Cerebellar cortex (tissue), 1 donor: ENCODE measurements at places on chromosomes 4 and X.

- DNase-seq, result peak; percentile 60
Measured at GRCh38 chrX:9885150-9885549, 82.0 kb upstream of the CLDN34 start.

DNA sequence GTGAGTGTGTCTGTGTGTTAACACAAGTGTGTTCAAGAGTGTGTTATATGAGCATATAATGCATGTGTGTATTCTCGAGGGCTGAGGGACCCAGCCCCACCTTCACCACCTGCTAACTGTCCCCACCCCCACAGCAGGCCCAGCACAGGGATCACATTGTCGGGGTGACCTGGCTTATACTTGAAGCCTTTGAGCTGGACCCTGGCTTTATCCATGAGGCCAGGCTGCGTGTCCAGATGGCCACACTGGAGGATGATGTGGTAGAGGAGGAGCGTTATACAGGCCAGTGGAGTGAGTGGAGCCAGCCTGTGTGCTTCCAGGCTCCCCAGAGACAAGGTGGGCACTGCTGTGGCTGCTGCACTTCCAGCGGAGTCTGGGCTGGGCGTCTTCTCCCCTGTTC lies 7.6 kb downstream of the IL9R start:
- DNase-seq, result no peak

DNA sequence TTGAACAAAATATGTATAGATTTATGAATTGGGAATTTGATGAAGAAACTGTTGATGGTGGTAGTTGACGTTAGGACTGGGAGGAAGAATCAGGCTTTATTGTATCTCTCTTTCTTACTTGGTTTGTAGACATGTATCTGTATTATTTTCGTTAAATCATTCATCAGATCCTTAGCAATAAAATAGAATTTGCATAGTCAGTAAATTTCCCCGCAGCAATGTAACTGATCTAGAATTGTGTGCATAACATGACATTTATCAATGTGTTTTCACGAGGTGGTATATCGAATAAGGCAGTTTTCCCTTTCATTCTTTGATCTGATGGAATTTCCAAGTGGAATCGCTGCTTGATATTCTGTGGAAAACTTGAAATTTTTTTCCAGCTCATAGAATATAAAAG lies 308.8 kb downstream of the SPRY1 start:
- DNase-seq, result no peak

DNA sequence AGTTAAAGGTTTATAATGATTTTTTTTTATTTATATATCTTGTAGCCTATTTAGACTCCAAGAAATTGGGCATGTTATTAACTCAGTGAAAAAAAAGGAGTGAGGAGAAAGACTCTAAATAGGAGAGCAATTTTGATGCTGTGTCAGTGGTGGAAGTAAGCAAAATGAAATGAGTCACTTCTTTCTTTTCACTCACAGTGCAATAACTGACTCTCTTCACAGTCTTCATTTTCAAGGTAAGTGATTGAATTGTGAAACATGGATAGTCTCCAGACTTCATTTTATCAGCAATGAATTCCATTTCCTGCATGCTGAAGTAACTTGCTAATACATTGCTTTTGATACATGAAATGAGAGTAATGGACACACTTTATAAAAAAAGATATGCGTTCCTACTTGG lies 2271.5 kb downstream of the PCDH7 start:
- DNase-seq, result no peak

- no peak for DNase-seq
Measured at GRCh38 chr4:134560728-134561127, 359.1 kb upstream of the PABPC4L start.

DNA sequence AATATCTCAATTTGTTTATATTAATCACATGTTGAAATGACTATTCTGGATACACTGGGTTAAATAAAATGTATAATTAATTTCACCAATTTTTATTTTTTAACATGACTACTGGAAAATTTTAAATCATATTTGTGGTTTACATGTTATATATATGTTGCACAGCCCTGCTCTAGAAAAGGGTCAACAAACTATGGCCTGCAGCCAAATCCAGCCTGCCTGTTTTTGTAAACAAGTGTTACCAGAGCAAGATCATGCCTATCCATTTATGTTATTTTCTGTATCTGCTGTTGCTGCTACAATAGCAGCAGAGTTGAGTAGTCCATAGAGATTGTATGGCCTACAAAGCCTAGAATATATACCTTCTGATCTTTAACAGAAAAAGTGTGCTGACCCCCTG lies 1.2 kb downstream of the TCEANC start:
- DNase-seq, result no peak

DNA sequence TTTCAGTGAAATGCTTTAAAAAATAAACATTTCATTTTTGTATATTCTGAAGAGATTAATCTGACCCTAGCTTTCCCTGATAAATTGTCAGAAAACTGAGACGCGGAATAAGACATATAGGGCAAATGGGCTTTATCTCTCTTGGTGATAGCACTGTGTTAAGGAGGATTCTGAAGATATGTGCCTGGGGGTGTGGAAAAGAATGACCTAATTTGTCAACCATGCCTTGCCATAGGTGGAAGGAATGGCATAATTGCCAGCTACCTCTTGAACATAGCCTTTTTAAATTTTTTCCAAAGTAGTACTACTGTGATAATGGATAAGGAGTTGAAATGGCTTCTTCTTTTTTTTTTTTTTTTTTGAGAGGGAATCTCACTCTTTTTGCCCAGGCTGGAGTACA lies 11.7 kb downstream of the JADE1 start:
- DNase-seq, result no peak

GRCh38 chrX:15864023-15864422 lies 9.4 kb upstream of the AP1S2 start:
- DNase-seq, result peak; percentile 83

DNA sequence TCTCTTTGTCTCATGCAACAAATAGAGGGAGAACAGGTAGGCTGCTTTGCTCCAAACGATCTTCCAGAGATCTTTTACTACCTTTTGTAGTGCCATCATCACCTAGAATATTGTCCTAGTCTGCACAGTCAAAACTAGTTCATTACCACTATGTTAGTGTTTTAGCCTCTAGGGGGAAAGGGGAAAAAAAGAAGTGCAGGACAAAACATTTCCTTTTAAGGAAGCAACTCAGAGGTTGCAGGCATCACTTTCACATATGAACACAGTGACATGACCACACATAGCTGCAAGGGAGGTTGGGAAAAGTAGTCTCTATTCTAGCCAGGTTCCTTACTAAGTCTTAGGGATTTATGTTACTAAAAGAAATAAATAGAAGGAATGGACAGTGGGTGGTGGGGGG lies 39.3 kb upstream of the RAP2C start:
- DNase-seq, result no peak

DNA sequence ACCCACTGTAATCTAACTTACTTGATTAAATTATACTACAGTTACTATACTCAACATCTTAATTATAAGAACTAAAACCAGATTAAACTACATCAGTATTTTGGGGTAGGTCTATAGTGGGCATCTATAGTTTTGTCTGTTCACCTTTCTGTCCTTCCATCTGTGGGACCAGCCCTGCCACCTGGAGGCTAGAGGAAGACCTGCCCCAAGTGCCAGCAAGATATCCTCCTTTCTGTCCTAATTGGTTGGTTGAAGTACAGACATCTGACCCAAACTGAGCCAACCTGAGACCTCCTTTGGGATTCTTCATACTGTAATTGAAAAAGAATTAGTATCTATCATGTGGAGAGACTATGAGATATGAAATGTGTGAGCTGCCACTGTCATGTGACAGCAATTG lies 172.2 kb upstream of the TLL1 start:
- no peak for DNase-seq

- DNase-seq, result no peak
Measured at GRCh38 chrX:29641461-29641860, 573.9 kb upstream of the MAGEB2 start.

DNA sequence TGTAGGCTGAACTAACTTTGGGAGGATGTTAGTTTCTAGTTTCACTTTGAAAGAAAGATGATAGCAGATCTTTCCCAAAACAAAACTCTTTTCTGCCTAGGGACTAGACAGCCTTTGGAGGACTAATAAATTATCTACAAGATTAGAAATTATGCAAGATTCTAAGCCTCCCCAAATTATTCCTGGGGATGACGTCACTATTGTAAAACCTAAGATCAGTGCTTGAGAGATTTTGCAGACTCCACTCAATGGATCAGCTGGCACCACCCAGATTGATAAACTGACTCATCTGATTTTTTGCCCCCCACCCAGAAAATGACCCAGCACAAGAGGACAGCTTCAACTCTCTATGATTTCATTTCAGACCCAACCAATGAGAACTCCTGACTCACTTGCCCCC lies 1057.9 kb upstream of the DIAPH2 start:
- no peak for DNase-seq

GRCh38 chrX:66021765-66022631 lies 17.9 kb downstream of the VSIG4 start:
- DNase-seq, result no peak

DNA sequence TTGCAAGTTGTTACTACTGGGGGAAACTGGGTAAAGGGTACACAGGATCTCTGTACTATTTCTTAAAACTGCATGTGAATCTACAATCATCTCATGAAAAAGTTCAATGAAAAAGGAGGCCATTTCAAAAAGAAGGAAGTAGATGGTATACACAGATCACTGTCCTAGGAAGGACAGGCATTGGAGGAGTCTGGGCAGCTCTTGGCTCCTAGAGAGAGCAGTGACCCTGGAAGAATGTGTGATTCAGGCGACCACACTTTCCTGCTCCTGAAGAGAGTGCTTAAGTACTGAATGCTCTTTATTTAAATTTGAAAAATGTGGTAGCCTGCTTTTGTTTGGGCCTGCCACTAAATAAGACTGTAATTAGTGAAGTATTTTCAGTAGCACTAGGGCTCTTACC lies 318.1 kb upstream of the CASK start:
- DNase-seq, result no peak

- DNase-seq, result no peak
Measured at GRCh38 chrX:118865231-118865630, 41.6 kb downstream of the ZCCHC12 start.

GRCh38 chrX:41558531-41558930 lies 111.4 kb downstream of the NYX start:
- DNase-seq, result peak; percentile 13

DNA sequence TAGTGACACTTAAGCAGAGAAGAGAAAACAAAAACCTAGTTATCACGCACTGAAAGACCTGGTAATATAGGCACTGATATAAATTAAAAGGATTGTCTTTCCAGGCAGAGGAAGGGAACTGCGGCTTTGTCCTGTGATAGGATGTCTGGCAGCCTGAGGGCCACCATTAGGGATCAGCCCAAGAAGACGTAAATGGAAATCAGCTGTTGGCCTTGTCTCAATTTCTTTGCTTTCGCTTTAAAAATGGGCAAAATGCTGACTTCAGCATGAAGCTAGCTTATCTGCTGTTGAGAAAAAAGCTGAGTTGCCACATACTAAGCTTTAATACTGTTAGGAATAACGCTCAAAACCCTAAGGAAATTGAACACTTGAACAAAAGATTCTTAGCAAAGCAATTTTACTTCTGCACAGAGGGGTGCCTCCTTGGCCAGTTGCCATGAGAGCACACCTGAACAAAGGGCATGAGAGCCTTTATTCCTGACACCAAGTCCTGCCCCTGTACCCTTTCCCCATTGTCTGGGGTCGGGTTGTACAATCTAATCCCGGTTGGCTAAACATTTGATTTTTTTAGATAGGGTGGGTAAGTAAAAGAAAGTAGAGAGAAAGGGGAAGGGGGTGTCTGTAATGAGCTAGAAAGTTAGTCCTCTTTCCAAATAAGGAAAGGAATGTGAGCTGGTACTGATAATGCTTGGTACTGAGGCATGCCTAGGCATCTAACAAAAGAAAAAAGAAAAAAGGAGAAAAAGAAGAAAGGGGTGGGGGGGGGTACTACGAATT lies 85.1 kb upstream of the UCP1 start:
- DNase-seq, result no peak

- no peak for DNase-seq
Measured at GRCh38 chr4:6703786-6704185, 5.9 kb downstream of the MRFAP1L1 start.

DNA sequence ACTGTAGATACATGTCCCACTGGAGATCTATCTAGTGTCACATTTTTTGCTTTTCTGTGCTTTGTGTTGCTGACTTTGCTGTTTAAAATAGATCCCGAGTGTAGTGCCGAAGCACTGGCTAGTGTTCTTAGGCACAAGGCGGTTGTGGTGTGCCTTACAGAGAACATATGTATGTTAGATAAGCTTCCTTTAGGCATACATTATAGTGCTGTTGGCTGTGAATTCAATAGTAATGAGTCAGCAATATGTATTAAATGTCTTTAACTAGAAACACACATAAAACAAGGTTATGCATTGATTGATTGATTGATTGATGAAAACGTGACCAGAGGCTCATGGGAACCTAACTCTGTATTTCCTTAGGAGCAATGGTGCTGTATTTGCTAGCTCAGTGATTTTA lies 56.2 kb downstream of the COX7B2 start:
- no peak for DNase-seq

- no peak for DNase-seq
Measured at GRCh38 chrX:63424063-63424462, 72.9 kb upstream of the SPIN4 start.

GRCh38 chr4:5340991-5341451 lies 289.7 kb downstream of the STK32B start:
- DNase-seq, result no peak

- no peak for DNase-seq
Measured at GRCh38 chrX:19824603-19825002, 62.8 kb downstream of the SH3KBP1 start.

- no peak for DNase-seq
Measured at GRCh38 chr4:23401572-23401971, 488.3 kb downstream of the PPARGC1A start.

DNA sequence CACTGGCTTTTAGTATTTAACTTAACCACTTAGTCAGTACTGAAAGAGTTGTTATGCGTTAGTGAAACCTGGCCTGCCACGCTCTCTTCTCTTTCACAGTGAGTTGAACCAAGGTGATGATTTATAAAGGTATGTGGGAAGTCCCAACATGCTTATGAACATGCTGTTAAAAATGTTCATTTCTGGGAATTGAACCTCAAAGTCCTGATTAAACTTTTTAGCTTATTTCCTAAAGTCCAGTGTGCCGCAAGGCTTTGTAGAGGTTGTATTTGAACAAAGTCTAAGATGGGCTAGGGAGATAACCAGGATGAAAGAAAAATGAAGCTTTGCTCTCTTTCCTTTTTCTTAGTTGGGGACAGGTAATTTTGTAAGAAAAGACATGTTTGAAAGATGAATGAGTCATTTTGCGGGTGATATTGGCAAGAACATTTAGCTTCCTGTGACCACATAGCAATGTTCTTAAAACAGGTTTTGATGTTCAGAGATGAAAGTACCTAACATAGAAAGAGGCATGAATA lies 270.3 kb downstream of the DTHD1 start:
- no peak for DNase-seq

DNA sequence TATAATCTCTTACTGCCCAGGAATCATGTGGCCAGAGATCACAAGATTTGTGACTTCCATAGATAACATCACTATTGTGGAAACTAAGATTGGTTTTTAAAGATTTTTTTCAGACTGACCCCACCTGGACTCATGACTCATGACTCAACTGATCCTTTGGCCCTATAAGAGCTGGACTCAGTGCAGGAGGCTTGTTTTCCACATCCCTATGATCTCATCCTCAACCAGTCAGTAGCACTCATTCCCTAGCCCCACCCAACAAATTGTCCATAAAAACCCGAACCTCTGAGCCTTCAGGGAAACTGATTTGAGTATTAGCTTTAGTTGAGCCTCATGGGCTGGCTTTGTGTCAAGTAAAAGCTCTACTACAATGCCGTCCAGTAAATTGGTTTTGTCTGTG lies 7.9 kb upstream of the NOCT start:
- no peak for DNase-seq

- DNase-seq, result peak; percentile 1
Measured at GRCh38 chrX:41824551-41824950, 98.8 kb downstream of the CASK start.
